ENCODE measurements at places on chromosomes 5 and 9.

DNA sequence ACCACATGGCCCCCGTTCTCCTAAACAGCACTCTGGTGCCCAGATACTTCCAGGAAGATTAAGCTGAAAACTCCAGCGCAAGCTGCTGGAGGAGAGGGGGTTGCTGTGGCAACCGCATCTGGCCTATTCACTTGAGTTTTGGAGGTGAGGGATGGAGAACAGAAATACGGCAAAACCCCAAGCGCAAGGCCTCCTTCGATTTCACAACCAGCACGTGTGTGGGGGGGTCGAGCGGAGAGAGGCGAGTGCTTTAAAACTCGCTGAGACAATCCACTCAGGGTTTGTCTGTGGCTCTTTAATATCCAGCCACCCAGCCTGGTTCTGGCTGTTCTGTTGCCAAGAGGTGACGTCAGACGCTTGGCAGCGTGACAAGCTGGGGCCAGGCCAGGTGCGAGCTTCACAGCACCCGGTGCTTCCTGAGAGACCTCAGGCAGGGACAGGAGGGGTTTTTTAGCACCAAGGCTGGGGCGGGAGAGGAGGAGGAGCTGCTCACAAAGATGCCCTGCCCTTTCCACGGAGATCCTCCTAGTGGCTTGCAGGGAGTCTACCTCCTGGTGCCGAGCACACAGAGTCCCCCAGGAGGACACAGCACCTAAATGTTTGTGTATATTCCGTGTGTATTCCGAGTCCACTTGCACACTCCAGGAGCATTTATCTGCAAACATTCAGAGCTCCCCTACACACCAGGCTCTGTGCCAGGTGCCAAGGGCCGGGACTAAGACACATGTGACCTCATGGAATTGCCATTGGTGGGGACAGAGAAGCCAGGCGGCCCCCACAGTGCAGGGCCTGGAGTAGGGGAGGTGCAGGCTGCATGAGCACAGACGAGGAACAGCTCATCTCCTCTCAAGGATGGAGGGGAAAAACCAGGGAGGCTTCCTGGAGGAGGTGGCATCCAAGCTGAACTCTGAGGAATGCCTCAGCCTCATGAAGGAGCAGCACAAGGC, 194.6 kb downstream of the OLFM1 start:
- DNase-seq: no peak

- DNase-seq: no peak
Observed at GRCh38 chr5:177476531-177477233, 3.2 kb upstream of the DBN1 start.

- no peak for DNase-seq
Observed at GRCh38 chr9:74804018-74804385, 83.7 kb downstream of the TRPM6 start.

- DNase-seq: no peak
Observed at GRCh38 chr5:88672644-88673252, 210.2 kb downstream of the MEF2C start.

DNA sequence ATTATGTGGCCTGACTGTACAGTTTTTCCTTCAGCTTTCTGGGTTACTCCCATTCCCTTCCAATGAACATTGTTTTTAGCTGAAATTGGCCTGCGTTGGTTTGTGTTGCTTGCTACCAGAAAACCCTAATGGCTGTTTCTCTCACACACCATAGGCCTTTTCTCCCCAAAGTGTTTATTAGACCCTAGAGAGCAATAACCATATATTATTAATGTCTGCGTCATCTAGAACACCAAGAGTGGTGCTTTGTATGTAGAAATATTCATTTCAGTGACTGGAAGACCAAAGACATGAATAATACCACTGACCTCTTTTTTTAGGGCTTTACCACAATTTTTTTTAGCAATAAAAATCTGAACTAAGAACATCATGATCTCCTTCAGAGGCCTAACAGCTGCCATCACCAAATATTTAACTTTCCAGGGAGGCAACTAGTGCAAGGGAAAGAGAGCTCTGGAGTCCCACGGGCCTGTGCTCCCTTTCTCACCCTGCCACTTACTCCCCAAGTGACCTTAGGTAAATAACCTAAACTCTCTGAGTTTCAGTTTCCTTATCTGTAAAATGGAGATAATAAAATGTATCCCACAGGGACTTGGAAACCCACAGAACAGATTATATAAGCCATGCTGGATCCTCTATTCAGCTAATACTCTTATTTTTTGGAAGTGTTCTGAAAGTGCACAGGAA, 201.9 kb upstream of the ISL1 start:
- no peak for DNase-seq

- no peak for DNase-seq
Observed at GRCh38 chr5:55232271-55232984, 980 bp downstream of the CCNO start.

DNA sequence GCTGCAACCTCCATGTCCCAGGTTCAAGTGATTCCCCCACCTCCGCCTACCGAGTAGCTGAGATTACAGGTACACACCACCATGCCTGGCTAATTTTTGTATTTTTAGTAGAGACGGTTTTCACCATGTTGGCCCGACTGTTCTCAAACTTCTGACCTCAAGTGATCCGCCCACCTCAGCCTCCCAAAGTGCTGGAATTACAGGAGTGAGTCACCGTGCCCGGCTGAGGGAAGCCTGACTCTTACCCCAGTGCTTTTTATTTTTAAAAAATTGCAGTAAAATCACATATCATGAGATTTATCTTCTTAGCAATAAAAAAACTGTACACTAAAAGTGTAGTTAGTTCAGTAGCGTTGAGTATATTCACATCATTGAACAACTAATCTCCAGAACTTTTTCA, 105.3 kb downstream of the SLIT3 start:
- DNase-seq: no peak

- DNase-seq: peak; percentile 75
Observed at GRCh38 chr9:106878934-106879333, 16.0 kb downstream of the ZNF462 start.

DNA sequence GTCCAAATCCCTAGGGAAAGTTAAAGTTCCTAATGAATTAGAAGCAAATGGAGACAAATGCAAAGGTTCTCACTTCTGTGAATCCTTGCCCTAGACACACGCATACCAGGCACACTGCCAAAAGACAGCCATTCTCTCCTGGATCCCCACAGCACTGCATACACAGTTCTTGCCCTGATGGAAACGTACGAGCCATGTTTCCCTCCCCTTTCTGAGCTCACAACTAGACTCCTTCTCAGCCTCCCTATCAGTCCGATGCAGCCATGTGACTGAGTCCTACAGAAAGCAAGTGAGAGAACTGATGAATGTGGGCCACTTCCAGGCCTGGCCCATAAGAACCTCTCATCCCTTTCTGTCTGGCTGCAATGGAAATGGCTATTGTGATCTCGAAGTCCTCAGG, 92.0 kb downstream of the ZNF608 start:
- no peak for DNase-seq

GRCh38 chr9:79817438-79818004, 245.8 kb downstream of the TLE4 start:
- no peak for DNase-seq

GRCh38 chr9:32665101-32665500, 29.6 kb upstream of the TAF1L start:
- no peak for DNase-seq

GRCh38 chr5:65481635-65482295, at the start of gene ADAMTS6:
ADAMTS6 (minus strand) TSS chr5:65481920; CDS start chr5:65473673, 8,247 bp downstream.
- peak; percentile 93 for DNase-seq

DNA sequence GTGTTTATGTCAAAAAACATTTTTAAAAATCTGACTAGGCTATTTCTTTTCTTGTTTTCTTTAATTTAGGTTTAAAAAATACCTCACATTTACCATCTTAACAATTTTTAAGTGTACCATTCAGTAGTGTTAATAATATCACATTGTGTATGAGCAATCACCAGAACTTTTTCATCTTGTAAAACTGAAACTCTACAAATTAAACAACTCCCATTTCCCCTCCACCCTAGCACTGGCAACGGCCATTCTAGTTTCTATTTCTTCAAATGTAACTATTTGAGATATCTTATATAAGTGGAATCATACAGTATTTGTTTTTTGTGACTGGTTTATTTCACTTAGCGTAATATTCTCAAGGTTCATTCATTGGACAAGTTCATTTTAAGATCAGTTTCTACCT, 27.7 kb downstream of the PLCXD3 start:
- DNase-seq: no peak

- no peak for DNase-seq
Observed at GRCh38 chr5:177490311-177490991, 7.0 kb downstream of the PDLIM7 start.

- DNase-seq: no peak
Observed at GRCh38 chr5:69531406-69531801, 28.6 kb upstream of the GTF2H2C start.

GRCh38 chr5:56440871-56441740, 208.0 kb upstream of the ANKRD55 start:
- no peak for DNase-seq

DNA sequence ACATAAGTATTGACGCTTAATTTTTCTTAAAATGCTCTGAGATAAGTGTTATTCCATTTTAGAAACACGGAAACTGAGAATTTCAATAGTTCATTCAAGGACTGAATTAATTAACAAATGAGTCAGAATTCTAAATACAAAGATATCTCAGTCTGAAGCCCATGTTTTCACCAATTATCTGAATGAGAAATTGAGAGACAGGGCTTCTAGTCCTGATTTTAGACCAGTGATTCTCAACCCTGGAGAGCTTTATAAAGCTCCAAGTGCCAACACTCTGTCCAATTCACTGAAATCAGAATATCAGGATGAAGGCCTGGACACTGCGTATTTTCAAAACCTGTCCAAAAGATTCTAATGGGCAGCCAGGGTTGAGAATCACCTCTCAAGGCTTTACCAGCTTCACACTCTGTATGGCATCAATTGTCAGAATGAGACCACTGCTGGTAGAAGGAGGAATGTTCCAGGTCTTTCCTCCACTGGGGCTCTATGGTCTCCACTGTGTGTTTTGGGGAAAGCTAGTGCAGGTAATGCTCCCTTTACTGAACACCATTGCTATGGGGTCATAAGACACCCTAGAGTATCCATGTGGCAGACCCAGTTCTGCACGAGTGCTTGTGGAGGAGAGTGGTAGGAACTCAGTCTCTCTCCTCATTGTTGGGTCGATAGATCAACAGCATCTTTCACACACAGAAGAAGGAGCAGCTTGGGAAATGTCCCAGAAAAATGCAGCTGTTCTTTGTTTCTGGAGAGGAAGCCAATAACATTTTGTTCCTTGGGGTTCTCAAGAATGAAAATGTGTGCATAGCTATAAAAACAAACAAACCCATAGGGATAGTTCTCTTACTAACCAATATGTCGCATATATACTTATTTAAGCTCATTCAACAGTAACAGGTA, 99.7 kb upstream of the OSMR start:
- no peak for DNase-seq

- no peak for DNase-seq
Observed at GRCh38 chr9:125574126-125574877, 132.7 kb downstream of the MAPKAP1 start.

DNA sequence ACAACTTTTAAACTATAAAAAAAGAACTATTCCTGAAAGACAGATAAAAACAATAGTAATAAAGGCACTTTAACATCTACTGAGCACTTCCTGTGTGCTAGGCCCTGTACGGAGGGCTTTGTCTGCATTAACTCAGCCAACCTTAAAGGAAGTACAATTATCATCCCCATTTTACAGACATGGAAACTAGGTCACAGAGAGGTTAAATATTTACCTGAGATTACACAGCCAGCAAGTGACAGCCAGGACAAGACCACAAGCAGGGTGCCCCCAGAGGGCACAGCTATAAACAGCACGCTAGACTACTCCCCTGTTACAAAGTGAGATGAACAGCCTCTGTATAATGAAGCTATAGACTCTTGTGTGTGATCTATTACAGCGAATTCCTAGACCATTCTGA, 25.5 kb downstream of the DDX31 start:
- DNase-seq: no peak

DNA sequence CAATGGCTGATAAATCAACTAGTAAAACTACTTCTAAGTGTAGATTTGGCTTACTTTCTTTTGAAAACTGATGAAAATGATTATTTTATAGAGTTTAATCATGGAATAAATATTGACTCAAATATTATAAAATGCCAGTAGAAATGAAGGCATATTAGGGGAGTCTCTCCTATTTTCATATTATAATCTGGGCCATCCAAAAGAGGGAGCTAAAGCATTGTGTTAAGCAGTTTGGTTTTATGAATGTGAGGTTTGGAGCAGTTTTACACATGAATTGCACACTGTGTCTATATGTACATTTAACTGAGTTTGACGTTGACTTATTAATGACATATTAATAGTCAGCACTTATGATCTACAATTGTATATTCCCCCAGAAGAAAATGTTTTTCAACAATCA, 17.4 kb downstream of the CDH9 start:
- no peak for DNase-seq

DNA sequence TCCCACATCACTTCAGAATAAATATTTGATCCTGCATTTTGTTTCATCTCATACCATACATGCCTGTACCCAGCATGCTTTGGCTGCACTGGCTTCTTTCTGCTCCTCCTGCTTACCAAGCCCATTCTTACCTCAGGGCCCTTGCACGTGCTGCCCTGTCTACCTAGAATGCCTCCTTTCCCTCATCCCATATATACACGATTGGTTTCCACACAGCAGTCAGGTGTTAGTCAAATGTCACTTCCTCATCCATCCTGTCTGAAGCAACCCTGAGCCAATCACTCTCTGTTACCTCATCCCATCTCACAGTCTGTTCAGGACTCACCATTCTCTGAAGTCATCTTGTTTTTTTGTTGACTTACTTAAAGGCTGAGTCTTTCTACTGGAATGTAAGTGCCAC, 30.3 kb downstream of the CAST start:
- no peak for DNase-seq

DNA sequence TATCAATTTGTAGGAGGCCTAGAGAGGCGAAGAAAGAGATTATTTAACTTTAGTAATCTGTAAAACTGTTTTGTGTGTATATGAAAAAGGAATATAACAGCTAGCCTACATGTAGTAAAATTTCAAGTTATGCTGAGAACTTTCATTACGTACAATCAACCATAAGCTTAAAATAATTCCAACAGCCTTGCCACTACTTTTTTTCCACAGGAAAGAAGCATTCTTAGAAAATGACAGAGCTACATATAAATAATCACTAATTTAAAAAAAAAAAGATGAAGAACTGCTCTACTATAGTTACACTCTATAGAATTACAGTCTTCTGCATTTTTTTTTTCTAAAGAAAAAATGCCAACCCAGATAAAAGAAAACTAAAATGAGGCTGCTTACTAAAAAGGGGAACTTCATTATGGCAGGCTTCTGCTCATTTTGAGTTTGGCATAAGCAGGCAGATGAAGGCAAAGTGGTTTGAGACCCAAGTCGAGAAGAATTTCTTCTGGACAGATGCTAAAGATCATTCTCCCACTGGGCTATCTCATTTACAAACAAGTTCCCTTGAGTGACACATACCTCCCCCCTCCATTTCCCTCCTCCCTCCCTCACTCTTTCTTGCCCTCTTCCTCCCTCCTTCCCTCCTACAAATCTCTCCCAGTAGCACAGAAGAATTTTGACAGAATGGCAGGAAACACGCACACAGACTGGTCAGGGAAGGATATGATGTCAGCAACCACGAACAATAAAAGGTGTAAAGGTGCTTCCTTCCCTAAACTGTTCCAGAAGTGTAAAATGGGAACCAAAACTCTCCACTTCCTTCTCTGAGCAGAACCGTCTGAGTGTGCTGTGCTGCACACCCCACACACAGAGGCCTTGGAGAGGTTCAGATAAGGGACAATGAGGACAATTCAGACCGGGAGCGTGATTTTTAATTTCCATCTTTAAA, 56.1 kb downstream of the MEF2C start:
- DNase-seq: no peak

Data from coronary artery (tissue), 2 donors.